Endodermal cell (in vitro differentiated cells): ENCODE measurements at places on chromosomes 7 and 10. TPM values are rescaled to one million over a fixed set of nuclear protein-coding genes. Genes with fewer than 3 reads are reported as not detected.

Gene OR2A1
- total RNA-seq = not detected in 3 replicates

DNA sequence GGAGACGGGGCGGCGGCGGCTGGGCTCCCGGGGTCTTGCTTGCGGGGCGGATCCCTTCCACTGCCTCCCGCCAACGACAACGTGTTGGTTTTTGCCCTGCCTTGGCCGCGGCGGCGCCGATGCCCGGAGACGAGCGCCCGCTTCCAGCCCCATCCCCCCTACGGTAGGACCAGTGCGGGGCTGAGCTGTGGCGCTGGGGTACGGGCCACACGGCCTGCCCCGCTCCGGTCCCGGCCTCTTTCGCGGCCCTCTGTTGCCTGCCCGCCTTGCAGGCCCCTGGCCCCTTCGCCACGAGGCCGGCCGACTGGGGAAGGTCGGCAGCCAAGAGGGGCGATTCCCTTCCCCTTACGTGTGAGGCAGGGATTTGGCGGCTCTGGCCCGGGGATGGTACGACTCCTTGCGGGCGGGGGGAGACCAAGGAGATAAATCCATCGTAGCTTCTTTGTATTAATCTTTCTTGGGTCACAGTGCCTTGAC, 488 bp downstream of the EIF4H start:
- DNase-seq = peak; percentile 72

- DNase-seq = no peak
Observed at GRCh38 chr7:104296900-104297299, 31.5 kb upstream of the LHFPL3 start.

Gene DKK1
- total RNA-seq = 28.9 and 32.2 TPM in 2 replicates

DNA sequence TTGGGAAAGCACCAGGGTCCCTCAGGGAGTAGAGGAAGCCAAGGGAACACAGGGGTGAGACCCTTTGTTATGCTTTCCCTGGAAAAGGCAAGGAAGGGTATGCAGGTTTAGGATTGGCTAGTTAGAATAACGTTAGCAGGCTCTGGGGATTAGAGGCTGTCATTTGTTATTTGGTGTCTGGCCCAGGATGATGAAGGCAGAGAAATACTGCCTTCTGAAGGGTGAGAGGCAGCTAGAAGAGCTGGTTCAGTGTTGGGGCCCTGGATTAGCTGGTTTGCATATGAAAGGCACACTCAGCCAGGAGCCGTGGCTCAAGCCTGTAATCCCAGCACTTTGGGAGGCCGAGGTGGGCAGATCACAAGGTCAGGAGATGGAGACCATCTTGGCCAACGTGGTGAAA, 3.0 kb upstream of the PILRA start:
- DNase-seq = peak; percentile 80

DNA sequence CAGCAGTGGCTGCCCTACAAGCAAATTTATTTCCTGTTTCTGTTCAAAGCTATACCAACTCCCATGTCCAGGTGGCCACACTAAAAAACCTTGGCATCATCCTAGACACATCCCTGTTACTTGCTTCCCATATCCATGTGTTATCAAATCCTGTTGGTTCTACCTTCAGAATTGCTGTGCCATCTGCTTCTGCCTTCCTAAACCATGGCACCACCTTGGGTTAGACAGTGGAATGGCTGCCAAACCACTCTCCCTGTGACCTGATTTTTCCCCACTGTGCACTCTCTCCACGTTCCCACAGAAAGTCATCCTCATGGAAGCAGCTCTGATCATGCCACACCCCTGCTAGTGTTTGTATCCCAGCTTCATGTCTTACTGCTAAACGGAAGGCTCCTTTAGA, 697.6 kb upstream of the GALNT17 start:
- DNase-seq = no peak

Gene SRRM3
- 3.9 and 5.0 TPM in 2 replicates for total RNA-seq

Gene ADAM12
- total RNA-seq = 0.52 TPM in 1 of 3 replicates, not detected in the others

DNA sequence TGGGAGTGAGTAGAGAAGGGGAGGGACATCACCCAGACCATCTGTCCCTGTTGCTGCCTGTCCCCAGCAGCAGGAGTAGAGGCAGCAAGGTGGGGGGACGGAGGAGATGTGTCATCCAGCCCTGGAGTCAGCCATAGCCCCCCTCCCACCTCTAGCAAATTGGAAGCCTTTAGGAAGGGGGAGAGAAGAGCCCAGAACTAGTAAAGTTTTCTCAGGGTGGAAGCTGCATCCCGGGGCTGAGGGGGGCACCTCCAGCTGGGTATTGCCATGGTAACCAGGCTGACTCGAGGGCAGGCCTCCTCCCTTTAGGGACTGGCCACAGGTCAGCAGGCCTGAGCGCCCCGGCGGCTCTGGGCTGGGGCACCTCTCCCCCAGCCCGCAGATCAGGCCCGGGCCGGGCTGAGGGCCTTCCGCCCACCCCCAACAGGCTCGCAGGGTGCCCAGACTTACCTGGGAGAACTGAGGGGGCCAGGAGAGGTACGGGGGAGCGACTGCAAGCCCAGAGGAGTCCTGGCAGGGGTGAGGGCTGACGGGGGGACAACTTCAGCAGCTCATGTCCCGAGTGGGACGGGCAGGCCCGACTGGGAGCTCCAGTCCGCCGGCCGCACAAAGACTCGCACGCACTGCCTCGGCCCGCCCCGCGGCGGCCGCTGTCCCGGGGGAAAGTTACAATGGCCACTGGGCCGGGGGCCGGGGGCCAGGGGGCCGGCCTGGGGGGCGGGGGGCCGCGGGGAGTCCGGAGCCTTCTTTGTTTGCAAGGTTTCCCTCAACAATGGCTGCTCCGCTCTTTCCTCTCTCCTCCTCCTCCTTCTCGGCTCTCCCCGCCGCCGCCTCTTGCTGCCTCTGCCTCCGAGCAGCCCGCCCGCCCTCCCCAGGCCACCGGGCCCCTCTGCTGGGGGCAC, 6.0 kb downstream of the LDB1 start:
- DNase-seq = peak; percentile 69

Gene ZNF716
- not detected in 2 replicates for total RNA-seq

DNA sequence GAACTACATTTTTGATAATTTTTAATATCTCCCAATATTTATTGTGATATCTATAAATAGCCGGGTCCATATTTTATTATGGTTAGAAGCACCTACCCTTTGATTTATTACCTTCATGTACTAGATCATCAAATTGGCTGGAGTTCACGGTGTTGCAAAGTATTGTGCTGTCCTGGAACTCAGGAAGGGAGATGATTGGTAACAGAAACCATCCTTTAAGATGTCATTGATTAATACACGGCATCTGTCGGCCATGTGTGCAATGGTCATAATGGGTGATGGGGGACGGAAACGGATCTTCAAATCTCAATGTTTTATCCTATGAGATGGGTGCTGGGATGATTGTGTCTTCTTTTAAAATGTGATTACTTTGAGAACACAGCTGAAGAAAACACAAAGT, 157.0 kb downstream of the NEBL start:
- no peak for DNase-seq

- no peak for DNase-seq
Observed at GRCh38 chr7:157348548-157348947, 11.7 kb downstream of the DNAJB6 start.

Gene DCLRE1A
- 7.7 to 17.8 TPM (median 17.1 TPM) in 3 replicates for total RNA-seq

- DNase-seq = no peak
Observed at GRCh38 chr10:1788401-1788800, 51.1 kb upstream of the ADARB2 start.

Gene CLDN15
- total RNA-seq = 4.4 to 8.1 TPM (median 6.0 TPM) in 3 replicates

Gene SPDYE16
- 0.34 and 0.37 TPM in 2 replicates for total RNA-seq

DNA sequence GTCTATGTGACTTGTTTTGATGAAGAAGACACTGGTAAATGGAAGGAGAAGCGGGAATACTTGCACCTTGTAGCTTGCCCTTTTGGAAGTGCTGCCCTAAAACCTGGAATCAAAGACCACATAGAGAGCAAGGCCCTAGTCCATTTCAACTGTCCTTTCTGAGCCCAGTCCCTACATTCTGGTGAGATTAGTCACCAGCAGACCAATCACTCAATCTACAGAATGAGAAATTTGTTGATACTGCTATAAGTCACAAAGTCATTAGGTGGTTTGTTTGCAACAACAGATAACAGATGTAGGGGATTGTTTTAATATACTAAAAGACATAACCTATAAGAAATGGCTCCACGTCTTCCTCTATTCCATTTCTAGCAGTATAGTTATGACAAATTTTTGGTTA, 33.6 kb downstream of the WASL start:
- DNase-seq = no peak
